ENCODE measurements at places on chromosomes 1 and 21. TPM values are rescaled to one million over a fixed set of nuclear protein-coding genes. Genes with fewer than 3 reads are reported as not detected.

Gene PODN
- 11.9 TPM for total RNA-seq

Gene HTR6
- not detected for total RNA-seq

Gene FAM131C
- 1.5 TPM for total RNA-seq

Gene GLMN
- total RNA-seq: 7.1 TPM

Gene ABCG1
- total RNA-seq: 15.0 TPM

Gene ESPN
- total RNA-seq: 0.17 TPM

Gene PTAFR
- total RNA-seq: 2.2 TPM

Gene PTP4A2
- 222 TPM for total RNA-seq

Gene DENND2C
- 3.4 TPM for total RNA-seq

Gene TRIM58
- not detected for total RNA-seq

GRCh38 chr21:46066591-46067331, 31.2 kb upstream of the COL6A2 start:
- peaks cover 26% of the 10 kb centered on the region for H3K4me1 ChIP-seq
- H3K27ac ChIP-seq: peak overlapping the region; percentile 81
- no peaks in the 10 kb centered on the region for H3K36me3 ChIP-seq
- DNase-seq: peak; percentile 57

DNA sequence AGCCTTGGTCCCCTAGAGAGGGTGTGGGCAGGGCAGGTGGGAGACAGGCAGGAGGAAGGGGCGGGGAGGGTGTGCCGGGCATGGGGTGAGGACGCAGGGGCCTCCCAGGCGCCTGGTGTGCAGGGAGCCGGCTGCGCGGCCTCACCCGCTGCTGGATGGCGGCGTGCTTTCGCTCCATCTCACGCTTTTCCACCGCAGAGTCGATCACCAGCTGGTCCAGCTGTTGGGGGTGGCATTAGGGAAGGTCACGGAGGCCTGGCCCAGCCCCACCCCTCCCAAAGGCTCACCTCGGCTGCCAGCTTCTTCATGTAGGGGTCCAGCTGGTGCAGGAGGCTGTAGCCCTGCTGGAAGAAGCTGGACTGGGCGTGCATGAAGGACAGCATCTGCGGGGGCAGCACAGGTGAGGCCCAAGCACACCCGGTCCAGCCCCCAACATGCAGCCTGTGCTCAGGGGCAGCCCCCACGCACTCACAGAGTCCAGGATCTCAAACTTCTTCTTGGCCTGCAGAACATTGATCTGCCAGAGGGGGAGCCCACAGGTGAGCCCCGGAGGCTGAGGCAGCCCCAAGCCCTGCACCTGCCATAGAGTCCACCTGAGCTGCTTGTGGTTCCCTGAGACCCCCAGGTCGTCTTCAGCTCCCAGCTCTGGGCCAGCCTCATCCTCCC, 7.9 kb downstream of the ACAP3 start:
- H3K4me3 ChIP-seq: no peak overlapping the region
- H3K36me3 ChIP-seq: no peaks in the 10 kb centered on the region
- H3K4me1 ChIP-seq: peaks cover 12% of the 10 kb centered on the region
- H3K27ac ChIP-seq: no peak overlapping the region
- no peaks in the 10 kb centered on the region for H3K27me3 ChIP-seq
- no peak for DNase-seq

DNA sequence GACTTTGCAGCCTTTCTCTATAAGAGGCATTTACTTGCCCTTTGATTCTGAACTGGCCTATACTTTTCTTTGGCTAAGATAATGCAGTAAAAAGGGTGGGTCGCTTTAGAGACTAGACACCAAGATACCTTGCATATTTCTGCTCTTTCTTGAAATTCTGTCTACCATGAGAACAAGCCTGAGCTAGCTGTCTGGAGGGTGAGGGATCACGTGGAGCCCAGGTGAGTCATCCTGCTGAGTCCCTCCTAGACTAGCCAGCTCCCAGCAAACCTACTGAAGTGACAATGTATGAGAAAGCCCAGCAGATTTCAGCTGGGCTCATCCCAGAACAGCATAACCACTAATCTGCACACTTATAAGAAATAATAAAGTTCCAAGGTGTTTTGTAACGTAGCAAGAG, 408.0 kb upstream of the KAZN start:
- H3K27ac ChIP-seq: no peak overlapping the region
- no peak for DNase-seq
- H3K4me1 ChIP-seq: no peaks in the 10 kb centered on the region
- H3K27me3 ChIP-seq: no peaks in the 10 kb centered on the region

DNA sequence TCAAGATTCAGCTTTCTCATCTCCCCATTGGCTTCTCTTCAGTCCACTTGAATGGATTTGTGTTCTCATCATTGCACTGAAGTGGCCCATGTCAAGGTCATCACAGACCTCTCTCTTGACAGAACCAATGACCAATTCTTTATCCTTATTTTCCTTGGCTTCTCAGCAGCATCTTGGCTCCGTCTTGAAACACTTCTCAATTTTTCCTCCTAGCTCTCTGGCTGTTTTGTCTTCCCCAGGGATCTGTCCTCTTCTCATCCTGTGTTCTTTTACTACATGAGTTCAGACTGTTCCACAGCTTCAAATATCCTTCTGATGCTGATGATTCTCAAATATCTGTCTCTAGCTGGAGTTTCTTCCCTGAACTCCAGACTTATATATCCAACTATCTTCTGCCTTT, 78.6 kb downstream of the COLGALT2 start:
- H3K27ac ChIP-seq: no peak overlapping the region
- no peak overlapping the region for H3K4me3 ChIP-seq
- no peaks in the 10 kb centered on the region for H3K27me3 ChIP-seq
- no peaks in the 10 kb centered on the region for H3K36me3 ChIP-seq
- DNase-seq: peak; percentile 64

DNA sequence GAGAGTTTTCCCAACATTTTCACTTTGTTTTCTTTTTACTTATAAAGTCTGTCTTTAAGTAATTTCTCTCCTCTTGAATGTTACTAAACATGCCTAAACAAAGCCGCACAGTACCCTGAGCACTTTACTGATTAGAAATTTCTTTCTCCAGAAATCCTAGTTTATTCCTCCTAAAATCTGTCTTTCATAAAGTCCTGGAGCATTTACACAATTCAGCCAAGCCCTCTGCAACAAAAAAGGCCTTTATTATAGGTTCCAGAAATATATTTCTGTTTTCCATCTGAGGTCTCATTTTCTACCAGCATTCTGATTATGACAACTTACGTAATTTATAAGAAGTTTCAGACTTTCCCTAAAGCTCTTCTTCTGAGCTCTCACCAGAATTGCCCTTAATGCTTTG, 549.5 kb upstream of the OLFM3 start:
- no peaks in the 10 kb centered on the region for H3K4me1 ChIP-seq
- H3K27ac ChIP-seq: no peak overlapping the region
- H3K27me3 ChIP-seq: no peaks in the 10 kb centered on the region

DNA sequence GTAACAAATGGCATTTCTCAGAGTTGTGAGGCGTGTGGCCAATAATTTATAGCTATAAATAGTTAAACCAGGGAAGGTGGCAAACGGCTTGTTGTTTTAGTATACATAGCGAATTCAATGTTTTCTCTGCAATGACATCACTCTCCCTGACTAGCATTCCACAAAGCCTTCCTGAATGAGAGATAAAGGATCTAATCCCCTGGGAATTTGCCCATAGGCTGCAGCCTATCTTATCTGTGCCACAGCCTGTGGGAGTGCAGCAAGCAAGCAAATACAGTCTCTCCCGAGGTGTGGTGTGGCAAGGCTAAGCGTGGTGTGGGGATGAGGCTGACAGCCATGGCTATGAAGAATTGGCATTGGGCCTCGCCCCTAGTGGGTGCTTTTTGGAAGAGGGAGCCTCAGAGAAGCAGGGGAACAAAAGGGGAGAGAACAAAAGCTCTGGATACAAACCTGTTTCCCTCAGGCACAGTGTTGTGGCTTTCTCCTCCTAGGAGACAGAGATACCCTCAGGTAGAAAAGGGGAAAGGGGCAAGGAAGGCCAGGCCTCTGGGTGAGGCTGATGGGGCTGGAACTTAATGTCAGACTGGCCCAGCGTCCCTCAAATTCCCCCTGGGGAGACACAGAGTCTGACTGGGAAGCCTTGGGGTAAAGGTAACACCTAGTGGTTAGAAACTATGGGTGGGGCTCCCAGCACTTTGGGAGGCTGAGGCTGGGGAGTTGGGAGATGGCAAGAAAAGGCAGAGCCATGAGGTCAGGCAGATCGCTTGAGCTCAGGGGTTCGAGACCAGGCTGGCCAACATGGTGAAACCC, 8.9 kb downstream of the TAGLN2 start:
- no peak overlapping the region for H3K27ac ChIP-seq
- H3K36me3 ChIP-seq: peaks cover 58% of the 10 kb centered on the region
- DNase-seq: no peak
- no peaks in the 10 kb centered on the region for H3K27me3 ChIP-seq
- H3K4me1 ChIP-seq: peaks cover 71% of the 10 kb centered on the region

DNA sequence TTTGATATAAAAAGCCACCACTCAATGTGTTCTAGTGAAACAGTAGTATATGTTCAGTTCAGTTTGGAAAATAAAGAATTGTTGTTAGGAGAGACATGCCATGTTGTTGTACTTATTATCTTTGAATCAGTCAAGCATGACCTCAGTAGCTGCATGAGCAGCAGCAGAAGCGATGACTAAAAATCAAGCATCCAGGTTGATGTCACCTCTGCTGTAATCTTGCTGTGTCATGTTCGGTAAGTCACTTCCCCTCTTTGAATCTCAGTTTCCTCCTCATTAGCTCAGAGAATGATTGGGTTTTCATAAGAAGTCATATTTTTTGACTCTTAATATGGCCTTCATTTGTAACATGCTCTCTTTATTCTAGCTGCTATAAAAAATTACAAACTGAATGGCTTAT, 428.4 kb upstream of the B3GALT2 start:
- no peaks in the 10 kb centered on the region for H3K4me1 ChIP-seq
- H3K36me3 ChIP-seq: no peaks in the 10 kb centered on the region
- DNase-seq: no peak
- no peaks in the 10 kb centered on the region for H3K27me3 ChIP-seq
- H3K4me3 ChIP-seq: no peak overlapping the region

GRCh38 chr1:41708332-41708731, 210.4 kb downstream of the HIVEP3 start:
- H3K27ac ChIP-seq: no peak overlapping the region
- no peaks in the 10 kb centered on the region for H3K27me3 ChIP-seq
- no peak overlapping the region for H3K4me3 ChIP-seq
- H3K4me1 ChIP-seq: peaks cover 6% of the 10 kb centered on the region
- DNase-seq: no peak

GRCh38 chr1:220278991-220279390, 6.7 kb upstream of the RAB3GAP2 start:
- H3K4me1 ChIP-seq: no peaks in the 10 kb centered on the region
- DNase-seq: no peak
- no peak overlapping the region for H3K4me3 ChIP-seq
- no peaks in the 10 kb centered on the region for H3K36me3 ChIP-seq

- no peaks in the 10 kb centered on the region for H3K36me3 ChIP-seq
- H3K4me3 ChIP-seq: no peak overlapping the region
- no peak for DNase-seq
- no peak overlapping the region for H3K27ac ChIP-seq
- H3K27me3 ChIP-seq: no peaks in the 10 kb centered on the region
- H3K4me1 ChIP-seq: no peaks in the 10 kb centered on the region
These were observed 48.0 kb upstream of the NEK7 start for GRCh38 chr1:198108636-198109370.

DNA sequence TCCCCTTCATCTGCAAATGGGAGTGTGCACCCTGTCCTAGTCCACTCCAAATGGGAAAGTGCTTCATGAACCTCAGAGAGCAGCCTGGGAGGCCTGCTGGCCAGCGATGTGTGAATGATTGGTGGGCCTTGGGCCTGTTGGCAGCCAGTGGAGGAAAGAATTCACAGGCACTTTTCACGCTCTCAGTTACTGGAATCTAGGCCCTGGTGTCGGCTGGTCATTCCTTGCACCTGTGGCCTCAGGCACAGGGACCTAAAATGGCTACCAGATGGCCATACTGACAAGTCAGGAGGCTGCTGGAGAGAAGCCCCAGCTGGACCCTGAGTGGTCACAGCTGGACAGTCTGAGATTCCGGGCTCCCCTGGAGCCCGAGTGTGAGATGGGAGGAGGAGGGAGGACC, 18.4 kb upstream of the EDN2 start:
- no peak overlapping the region for H3K27ac ChIP-seq
- H3K4me1 ChIP-seq: peaks cover 34% of the 10 kb centered on the region
- no peak for DNase-seq
- no peaks in the 10 kb centered on the region for H3K27me3 ChIP-seq
- no peak overlapping the region for H3K4me3 ChIP-seq

- H3K4me1 ChIP-seq: no peaks in the 10 kb centered on the region
- H3K4me3 ChIP-seq: no peak overlapping the region
- no peak for DNase-seq
These were observed 290.6 kb downstream of the NPHP4 start for GRCh38 chr1:5701642-5702041.

GRCh38 chr1:68811806-68812205, 314.9 kb upstream of the DEPDC1 start:
- H3K4me1 ChIP-seq: no peaks in the 10 kb centered on the region
- H3K27me3 ChIP-seq: no peaks in the 10 kb centered on the region
- no peaks in the 10 kb centered on the region for H3K36me3 ChIP-seq

DNA sequence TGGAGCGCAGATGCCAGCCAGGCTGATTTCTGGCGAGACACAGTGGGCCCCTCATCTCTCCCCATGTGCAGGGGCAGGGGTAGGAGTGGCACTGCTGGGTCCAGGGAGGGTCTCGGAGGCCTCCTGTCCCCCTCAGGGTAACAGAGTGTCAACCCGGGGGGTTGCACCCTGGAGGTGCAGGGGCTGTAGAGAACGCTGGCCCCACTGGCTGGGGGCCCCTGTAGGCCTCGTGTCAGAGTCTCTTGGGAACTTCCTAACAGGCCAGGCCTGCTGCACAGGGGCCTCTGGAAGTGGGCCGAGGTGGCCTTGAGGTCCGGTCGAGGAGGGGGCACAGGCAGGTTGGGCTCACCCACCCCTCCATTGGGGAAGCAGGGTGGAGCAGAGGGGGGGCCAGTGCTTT, 38.9 kb upstream of the AJAP1 start:
- H3K36me3 ChIP-seq: no peaks in the 10 kb centered on the region
- no peak for DNase-seq
- H3K4me3 ChIP-seq: no peak overlapping the region
- no peaks in the 10 kb centered on the region for H3K27me3 ChIP-seq

- H3K27me3 ChIP-seq: no peaks in the 10 kb centered on the region
- H3K36me3 ChIP-seq: no peaks in the 10 kb centered on the region
- DNase-seq: no peak
- H3K27ac ChIP-seq: no peak overlapping the region
- no peak overlapping the region for H3K4me3 ChIP-seq
These were observed 90.7 kb downstream of the RPE65 start for GRCh38 chr1:68359045-68359444.

GRCh38 chr1:231124746-231125145, 37.1 kb upstream of the TRIM67 start:
- no peak overlapping the region for H3K27ac ChIP-seq
- H3K36me3 ChIP-seq: no peaks in the 10 kb centered on the region
- no peak overlapping the region for H3K4me3 ChIP-seq
- no peak for DNase-seq

GRCh38 chr1:15676688-15677661, 7.1 kb upstream of the PLEKHM2 start:
- no peak for DNase-seq
- H3K27ac ChIP-seq: no peak overlapping the region
